ENCODE measurements at places on chromosomes 3 and 15. TPM values are rescaled to one million over a fixed set of nuclear protein-coding genes. Genes with fewer than 3 reads are reported as not detected.

GRCh38 chr15:87239582-87240230 is 1016.8 kb downstream of the NTRK3 start:
- DNase-seq: no peak

- no peak for DNase-seq
Observed at GRCh38 chr15:69025320-69025719, 10.8 kb downstream of the NOX5 start.

- DNase-seq: peak; percentile 91
Observed at GRCh38 chr3:23202921-23203707, at the start of gene UBE2E2. Gene UBE2E2, plus strand, starts transcription at chr3:23203327.

Gene SST
- total RNA-seq: not detected

Gene FSTL1
- total RNA-seq: 280 TPM

DNA sequence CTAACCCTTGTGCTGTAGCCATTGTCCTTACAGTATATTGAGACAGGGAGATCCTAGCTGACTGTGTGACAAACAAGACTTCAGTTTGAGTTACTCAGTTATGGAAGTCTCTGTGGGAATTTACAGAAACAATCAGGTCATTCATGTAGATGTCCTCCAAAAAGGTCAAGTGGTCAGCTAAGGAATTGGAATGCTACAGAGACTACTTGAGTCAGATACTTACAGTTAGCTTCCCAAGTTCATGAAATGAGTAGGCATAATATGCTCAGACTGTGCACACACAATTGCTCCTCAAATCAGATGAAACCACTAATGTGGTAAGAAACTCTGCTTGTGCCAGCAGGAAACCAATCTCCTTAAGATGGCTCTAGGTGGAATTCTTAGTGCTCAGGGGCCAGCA is 985.7 kb downstream of the NSUN3 start:
- no peak for DNase-seq

DNA sequence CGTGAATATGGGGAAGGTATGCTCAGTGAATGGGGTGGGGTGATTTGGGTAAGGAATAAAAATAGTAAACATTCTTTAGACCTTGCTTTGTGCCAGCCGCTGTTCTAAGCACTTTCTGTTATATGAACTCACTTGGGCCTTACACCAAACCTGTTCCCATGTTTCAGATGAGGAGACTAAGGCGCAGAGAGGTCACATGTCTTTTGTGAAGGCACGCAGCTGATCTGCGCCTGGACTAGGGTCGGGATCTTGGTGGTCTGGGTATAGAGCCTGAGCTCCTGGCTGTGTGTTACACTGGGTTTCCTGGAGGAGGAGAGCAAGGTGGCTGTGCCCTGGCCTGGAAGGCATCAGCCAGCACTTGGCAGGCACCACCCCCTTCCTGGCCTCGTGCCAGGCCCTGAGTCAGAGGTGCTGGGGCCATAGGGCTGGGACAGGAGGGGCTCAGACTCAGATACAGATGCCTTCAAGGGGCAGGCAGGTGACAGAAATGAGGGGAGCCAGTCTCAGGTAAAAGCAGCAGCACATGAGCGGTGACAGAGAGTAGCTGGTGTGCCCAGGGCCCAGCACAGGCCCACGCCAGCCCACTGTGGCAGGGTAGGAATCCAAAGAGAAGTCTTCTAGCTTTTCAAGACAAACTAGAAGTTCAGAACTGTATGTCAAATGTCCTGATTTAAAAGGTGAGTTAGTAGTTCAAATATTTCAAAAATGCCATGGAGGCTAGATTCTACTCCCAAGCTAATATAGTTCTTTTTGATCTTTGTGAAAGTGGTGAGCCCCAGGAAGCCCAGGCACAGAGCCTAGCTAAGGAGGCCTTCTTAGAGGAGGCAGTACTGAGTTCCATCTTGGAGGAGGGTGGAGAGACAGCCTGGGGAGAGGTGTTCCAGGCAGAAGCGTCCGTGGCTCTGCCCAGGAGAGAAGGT is 83.1 kb downstream of the DNAJB8 start:
- DNase-seq: no peak

DNA sequence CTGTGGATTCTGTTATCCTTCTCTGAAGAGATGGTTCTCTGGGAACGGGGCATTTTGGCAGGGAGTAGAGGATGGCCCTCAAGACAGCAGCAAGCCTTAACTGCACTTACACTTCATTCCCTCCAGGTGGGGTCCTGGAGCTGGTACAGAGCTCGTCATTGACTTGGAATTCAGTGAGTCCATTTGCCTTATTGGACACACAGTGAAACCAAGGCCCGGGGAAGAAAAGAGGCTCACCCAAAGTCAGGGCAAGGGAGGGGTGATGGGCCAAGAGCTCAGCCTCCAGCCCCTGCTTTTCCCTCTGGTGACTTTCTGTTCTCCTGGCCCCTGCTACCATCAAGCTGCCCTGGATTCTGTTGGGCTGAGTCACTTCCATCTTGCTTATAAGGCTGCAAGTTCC is 125.6 kb downstream of the ETFA start:
- DNase-seq: peak; percentile 67

Gene MINAR1
- 1.5 TPM for total RNA-seq

Gene CASR
- not detected for total RNA-seq

Gene GOLGA6C
- total RNA-seq: not detected

DNA sequence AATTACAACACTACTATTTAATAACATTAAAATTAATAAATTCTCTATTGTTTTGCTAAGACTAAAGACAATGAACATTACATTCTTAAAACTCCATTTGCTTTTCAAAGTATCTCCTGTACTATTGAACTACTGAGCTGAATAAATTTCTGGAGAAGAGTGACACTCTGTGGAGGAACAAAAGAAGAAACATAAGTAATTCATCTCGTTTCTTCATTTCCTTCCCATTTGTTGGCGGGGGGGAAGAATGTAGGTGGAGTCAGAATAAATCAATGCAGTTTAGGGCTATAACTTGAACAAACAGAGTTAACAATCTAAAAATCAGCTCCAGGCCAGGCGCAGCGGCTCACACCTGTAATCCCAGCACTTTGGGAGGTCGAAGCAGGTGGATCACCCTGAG is 32.7 kb downstream of the EFHB start:
- no peak for DNase-seq

Gene SPINT1
- total RNA-seq: 13.7 TPM

- DNase-seq: no peak
Observed at GRCh38 chr15:63981596-63982320, 64.5 kb downstream of the DAPK2 start.

DNA sequence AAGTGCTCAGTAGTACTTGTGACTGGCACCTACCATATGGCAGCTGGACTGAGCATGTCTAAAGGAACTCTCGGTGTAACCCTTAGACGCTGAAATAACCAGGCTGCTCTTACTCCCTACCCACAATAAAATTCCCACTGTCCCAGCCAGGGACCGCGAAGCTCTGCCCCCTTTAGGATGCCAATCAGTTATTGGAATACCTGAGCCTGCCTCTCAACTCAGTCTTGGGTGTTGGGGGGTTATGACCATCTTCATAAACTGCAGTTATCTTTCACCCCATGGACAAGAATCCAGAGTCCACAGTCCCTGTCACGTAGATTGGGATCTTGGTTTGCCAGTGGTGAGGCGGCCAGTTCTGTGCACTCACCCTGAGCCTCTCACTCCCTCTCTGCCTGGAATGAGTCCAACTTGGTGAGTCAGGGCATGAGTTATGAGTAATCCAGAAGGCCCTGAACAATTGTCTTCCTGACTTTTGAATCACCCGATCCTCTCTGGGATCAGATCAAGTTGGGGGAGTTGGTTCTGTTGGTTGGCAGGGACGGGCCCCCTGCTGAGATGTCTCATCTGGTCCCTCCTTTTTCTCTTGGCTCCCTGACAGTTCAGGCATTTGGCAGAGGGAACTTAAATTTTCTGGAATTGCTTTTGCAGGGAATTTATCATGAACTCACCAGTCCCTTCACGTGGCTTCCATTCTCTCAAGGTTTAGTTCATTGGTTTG is 120.1 kb upstream of the UBE2E1 start:
- no peak for DNase-seq

Gene MIX23
- 52.9 TPM for total RNA-seq

Gene CEMIP
- not detected for total RNA-seq

GRCh38 chr3:146246526-146246925 is 4.4 kb downstream of the PLSCR4 start:
- DNase-seq: no peak

GRCh38 chr15:45319472-45320214 is 58.7 kb downstream of the GATM start:
- no peak for DNase-seq

DNA sequence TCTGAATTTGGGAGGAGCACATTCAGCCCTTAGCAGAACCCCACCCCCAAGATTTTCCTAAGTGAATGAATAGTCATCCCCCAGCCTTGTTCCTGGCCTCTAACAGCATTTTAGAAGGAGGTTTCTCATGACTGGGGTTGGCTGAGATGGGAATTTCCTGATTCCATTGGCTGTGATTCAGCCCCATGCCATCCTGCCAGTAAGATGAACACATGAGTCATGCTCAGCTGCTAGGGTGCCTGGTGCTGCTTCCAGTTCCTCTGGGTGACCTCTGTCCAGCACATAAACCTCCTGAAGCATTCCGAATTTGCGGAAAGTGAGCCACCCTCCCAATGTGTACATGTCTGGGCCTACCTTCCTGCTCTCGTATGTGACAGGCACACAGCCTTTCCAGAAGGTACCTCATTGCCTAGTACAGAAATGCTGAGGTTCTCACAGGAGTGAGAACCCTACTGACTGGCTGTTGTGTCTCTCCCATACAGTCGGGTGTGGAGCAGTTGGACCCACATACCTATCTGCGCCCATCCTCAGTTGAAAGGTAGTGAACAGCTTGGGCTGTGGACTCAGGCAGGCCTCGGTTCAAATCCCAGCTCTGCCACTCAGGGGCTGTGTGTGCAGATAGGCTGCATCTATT is 91.7 kb downstream of the APBA2 start:
- DNase-seq: peak; percentile 47

- DNase-seq: no peak
Observed at GRCh38 chr3:184097556-184097955, 692 bp downstream of the HTR3E start.

Gene RBP2
- not detected for total RNA-seq

Gene APBA2
- 35.8 TPM for total RNA-seq

All from neural progenitor cell (in vitro differentiated cells).